GOT3 (cell line): ENCODE measurements at places on chromosomes 1 and 21.

DNA sequence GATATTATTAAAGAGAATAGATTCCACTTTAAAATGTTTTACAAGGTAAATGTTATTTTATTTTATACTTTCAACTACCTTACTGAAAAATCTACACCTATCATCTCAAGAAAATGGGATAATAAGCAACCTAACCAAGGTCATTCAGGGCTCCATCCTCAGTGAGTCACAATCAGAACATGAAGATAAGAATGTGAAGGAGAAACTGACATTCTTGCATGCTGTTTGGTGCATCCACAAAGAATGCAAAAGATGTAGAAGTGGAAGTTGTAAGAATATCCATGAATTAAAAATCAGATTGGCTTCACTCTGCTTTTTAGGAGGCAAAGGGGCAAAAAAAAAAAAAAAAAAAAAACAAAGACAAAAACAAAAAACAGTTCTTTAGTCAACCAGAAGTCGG lies 6.5 kb downstream of the WARS2 start:
- no peak for DNase-seq

DNA sequence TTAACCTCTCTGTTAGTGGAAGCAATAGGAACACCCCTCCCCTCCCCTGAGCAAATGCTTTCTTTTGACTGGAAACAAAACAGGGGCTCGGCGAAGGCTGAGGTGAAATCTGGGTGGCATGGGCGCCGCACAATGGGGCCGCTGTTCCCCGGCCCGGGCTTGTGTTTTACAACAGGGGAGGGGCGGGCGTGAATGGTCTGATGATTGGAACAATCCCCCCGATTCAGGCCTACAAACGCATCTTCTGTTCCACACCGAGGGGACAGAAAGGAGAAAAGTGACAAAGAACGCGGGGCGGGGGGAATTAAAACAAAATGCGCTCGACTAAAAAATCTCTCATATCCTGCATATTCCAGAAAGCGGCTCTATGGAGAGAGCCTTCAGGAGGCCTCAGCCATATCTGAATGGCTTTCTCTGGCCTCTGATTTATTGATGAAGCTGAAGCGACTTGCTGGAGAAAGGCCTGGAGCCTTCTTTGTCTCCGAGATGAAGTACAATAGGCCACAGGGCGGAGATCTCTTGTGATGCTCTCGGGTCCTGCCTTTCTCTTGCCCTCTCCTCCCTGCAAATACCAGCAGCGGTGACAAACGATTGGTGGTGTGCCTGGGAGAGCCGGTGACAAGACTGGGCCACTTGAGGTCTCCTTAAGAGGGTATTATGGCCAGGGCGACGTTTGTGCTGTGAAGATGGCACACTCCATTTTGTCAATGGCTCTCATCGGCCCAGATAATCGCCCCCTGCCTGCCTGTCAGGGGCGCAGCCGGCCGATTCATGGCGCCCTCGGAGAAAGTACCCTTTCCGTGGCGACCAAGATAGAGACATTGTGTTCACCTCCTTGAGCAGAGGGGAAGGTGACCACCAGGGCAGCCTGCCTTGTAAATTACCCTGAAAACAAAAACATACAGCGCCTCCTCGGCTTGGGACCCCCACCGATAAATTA lies 47.1 kb upstream of the OLIG2 start:
- DNase-seq = no peak

GRCh38 chr1:170964506-170964905 lies 29.2 kb downstream of the MROH9 start:
- DNase-seq = no peak

GRCh38 chr1:226863446-226863845 lies 7.0 kb upstream of the PSEN2 start:
- no peak for DNase-seq
